ENCODE measurements at places on chromosomes 13 and 19. TPM values are rescaled to one million over a fixed set of nuclear protein-coding genes. Genes with fewer than 3 reads are reported as not detected.

MAG gene
- not detected for polyA plus RNA-seq

SCN1B gene
- polyA plus RNA-seq: 11.2 TPM

KLK10 gene
- polyA plus RNA-seq: not detected

NPAS1 gene
- polyA plus RNA-seq: 0.18 TPM

PTH2 gene
- polyA plus RNA-seq: not detected

KCNJ14 gene
- 0.32 TPM for polyA plus RNA-seq

LIM2 gene
- not detected for polyA plus RNA-seq

KIR2DL1 gene
- polyA plus RNA-seq: not detected
